ENCODE measurements at places on chromosomes 1 and 21.

- no peak for DNase-seq
Observed at GRCh38 chr1:53577761-53578100, 118.5 kb downstream of the DMRTB1 start.

DNA sequence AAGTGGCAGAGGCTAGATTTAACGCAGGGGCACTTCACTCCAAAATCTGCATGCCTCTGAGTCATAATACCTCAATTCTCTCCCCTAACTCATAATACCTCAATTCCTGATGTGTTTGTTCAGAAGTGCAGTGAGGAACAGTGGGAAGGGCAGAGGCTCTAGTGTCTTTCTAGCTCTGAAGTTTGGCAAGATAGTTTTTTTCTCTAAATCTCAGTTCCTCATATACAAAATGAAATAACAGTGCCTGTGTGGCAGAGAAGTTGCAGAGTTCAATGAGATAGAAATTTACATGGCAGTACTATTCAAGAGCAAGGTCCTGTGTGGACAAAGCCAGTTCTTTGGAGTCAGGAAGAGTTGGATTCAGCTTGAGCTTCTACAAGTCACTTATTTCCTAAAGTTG, 9.8 kb downstream of the JUN start:
- peak; percentile 43 for DNase-seq

- no peak for DNase-seq
Observed at GRCh38 chr1:200945111-200945510, 50.4 kb downstream of the INAVA start.

GRCh38 chr1:19338323-19338762, 26.2 kb downstream of the SLC66A1 start:
- DNase-seq = no peak

DNA sequence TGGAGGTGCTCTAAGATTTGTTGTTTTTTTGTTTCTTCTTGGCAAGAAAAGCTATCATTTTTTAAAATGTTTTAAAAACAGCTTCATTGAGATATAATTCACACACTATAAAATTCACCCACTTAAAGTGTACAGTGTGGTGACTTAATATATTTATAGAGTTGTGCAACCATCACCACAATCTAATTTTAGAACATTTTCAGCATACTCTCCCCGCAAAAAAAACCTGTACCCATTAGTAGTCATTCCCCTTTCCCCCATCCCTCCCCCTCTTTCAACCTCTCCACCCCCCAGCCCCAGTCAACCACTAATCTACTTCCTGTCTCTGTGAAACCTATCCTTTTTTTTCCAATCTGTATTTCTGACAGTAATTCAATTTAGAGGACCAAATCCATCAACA, 30.6 kb downstream of the ZC3H11B start:
- DNase-seq = peak; percentile 43

GRCh38 chr1:212232090-212232489, 53.1 kb upstream of the PPP2R5A start:
- DNase-seq = peak; percentile 63

DNA sequence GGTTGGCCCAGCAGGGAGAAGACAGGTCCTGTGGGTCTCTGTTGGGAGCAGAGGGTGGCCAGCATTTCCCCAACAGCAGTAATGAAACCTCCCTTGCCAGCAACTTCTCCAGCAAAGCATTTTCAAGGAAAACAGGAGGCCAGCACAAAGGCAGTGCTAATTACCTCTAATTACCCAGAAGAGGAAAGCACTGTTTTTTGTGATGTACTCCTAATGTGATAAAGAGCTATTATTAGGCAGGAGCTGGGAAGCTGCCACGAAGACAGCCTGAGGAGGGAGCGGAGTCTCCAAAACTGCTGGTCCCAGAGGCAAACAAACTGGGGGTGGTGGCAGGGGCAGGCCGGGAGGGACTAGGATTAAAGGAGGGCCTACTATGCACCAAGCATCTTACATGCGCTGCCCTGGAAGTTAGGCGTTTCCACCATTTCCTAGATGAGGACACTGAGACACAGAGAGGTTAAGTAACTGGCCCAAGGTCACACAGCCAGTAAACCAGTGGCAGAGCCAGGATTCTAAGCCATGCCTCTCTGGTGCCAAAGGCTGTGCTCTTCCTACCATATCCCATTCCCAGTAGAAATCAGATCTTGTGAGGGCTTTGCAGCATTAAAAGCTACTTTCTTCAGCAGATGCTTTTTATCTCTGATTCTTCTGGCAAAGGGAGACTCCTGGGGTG, 24.5 kb downstream of the HTR6 start:
- no peak for DNase-seq
